ENCODE measurements at places on chromosomes 7 and 10.

- DNase-seq, result no peak
Observed at GRCh38 chr7:38886265-38886664, 22.7 kb downstream of the VPS41 start.

- no peak for DNase-seq
Observed at GRCh38 chr10:104548090-104548489, 93.0 kb upstream of the SORCS3 start.

- DNase-seq, result no peak
Observed at GRCh38 chr7:255721-256361, 34.1 kb upstream of the FOXL3 start.

- DNase-seq, result no peak
Observed at GRCh38 chr7:100444311-100445278, 8.3 kb upstream of the PPP1R35 start.

- no peak for DNase-seq
Observed at GRCh38 chr7:375901-376305, 85.9 kb downstream of the FOXL3 start.

DNA sequence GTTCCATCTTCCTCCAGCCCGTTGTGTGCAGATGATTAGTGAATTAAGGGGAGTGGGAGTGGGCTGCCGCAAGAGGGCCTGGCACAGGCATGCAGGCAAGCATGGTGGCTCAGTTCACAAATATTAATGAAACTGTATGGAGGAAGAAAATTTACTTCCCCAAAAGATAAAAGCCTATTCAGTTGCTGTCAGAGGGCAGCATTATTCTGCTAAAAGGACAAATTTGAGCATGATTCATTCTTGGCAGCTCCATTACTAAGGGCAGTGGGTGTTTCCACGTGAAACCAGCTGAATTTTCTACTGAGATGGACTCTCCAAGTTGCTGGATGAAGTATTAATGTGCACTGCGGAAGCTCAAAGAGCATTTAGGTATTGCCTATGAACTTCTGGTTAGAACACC, 90.9 kb upstream of the WDR11 start:
- DNase-seq, result no peak

GRCh38 chr7:107234436-107234835, 65.6 kb downstream of the HBP1 start:
- DNase-seq, result no peak

- DNase-seq, result no peak
Observed at GRCh38 chr7:28083998-28084985, 96.3 kb downstream of the JAZF1 start.

DNA sequence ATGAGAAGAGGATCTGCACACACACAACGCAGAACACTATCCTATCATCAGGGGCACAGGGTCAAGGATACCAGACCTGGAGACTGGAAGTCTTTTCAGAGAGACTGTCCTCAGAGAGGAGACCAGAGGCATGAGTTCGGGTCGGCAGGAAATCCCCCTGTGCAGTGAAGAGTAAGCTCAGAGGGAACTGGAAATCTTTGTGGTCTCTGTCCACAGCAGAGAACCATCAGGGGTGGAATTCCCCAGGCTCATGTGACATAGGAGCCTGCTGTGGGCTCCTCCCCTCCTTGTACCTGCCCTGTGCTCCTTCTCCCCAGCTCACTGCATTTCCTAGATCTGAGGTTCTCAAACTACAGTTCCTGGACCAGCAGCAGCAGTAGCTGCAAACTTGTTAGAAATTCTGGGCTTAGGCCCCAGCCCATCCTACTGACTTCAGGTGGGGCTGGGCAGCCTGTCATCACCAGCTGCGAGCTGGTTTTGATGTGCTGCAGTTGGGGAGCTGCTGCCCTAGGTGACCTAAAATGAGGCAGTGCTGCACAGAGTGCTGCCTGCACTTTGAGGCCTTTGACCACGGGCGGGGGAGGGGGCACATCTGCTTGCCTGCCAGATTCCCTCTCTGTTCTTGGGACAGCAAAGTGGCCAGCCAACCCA, 2.4 kb downstream of the ZMIZ2 start:
- DNase-seq, result peak; percentile 37
